D341Med (cell line): ENCODE measurements at places on chromosomes 1 and 21.

GRCh38 chr1:111992476-111992875 lies 3.0 kb upstream of the KCND3 start:
- DNase-seq: no peak

GRCh38 chr1:93313026-93313425 lies 32.7 kb upstream of the DR1 start:
- no peak for DNase-seq

- DNase-seq: no peak
Measured at GRCh38 chr1:84573481-84573966, 716 bp downstream of the CTBS start.

GRCh38 chr1:54159733-54160316 lies 7.0 kb upstream of the CDCP2 start:
- DNase-seq: no peak

GRCh38 chr1:172448995-172449584 lies 5.2 kb upstream of the PIGC start:
- DNase-seq: no peak

GRCh38 chr21:16741141-16741665 lies 771.6 kb upstream of the CXADR start:
- DNase-seq: no peak

DNA sequence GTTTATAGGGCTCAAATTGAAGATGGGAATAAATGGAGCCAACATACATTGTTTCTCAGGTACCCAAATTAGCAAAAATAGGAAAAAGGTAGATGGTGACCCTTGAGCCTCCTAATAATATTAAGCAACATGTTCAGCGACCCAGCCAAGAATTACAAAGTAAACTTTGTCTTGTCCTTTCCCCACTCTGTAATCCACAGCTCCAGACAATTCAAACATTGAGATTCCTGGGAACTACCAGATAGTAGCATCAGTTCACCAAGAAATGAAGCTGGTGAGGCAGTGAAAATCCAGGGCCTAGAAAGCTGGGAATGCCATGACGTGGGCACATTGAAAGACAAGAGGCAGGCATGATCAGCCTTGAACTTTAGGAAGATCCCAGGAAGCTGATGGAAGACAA lies 11.7 kb downstream of the HAO2 start:
- DNase-seq: no peak
